IPS DF 19.7 (cell line): ENCODE measurements at places on chromosomes 3 and 15.

DNA sequence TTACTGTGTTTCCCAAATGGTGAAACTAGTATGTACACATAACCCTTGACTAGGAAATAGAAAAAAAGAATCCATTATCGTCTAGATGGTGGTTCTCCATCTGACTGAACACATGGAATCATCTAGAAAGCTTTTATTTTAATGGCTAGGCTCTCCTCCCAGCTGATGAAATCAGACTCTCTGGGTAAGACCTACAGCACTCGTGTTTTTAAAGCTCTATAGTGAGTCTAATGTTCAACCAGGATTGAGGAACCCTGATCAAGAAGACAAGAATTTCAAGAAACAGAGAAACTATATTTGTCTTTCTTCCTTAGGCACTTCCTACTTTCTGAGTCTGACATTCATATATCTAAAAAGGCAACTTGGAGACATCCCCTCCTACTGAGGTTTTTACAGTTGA is 118.8 kb downstream of the TMCO5A start:
- DNase-seq = no peak

DNA sequence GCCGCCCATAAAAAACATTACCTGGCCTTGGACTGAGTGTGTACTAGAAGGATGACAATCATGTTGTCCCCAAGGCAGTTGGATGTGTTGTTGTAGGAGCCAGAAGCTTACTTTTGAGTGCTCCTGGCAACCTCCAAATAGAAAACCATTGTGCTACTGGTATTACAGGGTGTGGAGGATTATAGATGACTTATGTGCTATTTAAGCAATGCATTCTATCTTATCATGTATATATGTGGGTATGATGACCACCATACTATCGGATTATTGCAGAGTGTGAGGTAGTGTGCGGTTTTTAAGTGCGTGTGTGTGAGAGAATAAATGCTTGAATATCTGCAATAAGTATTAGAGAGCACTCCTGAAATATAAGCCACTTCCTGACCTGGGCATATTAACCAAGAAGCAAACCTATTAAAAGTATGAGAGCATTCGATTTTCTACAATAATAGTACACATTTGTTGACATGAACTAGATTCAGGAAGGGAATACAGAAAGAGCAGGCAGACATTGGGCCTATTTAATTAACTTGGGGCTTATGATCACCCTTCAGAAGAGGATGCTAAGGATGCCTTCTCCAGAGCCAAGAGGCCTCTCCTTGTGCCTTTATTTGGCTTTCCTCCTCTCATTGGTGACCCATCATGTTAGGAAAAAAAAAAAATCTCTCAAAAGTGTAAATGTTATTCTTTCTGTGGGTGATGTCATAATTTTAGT is 11.7 kb upstream of the MBNL1 start:
- DNase-seq = no peak

- DNase-seq = no peak
These were observed 67.2 kb downstream of the WDR76 start for GRCh38 chr15:43893956-43894355.

- DNase-seq = peak; percentile 71
These were observed 13.4 kb downstream of the RTP1 start for GRCh38 chr3:187210545-187211327.

DNA sequence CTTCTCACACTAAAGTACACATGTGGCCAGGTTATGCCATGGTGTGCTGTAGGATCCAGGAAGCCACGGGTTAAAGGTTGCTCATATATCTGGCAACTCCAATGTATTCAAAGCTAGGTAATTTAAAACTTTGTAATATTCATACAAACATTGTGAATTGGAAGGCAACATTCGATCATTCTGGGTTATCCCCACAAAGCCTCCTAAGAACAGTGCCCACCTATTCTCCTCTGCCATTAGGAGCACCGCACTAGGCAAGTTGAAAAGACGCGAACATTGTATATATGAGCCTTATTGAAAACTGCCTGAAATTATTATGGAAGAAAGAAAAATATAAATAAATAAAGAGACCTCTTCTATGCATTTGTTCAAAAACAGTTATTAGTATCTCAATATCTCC is 228.2 kb downstream of the IGSF11 start:
- no peak for DNase-seq

- DNase-seq = no peak
These were observed 28.4 kb upstream of the SHC4 start for GRCh38 chr15:48992096-48992495.

GRCh38 chr15:96422125-96422524 is 91.6 kb downstream of the NR2F2 start:
- no peak for DNase-seq

DNA sequence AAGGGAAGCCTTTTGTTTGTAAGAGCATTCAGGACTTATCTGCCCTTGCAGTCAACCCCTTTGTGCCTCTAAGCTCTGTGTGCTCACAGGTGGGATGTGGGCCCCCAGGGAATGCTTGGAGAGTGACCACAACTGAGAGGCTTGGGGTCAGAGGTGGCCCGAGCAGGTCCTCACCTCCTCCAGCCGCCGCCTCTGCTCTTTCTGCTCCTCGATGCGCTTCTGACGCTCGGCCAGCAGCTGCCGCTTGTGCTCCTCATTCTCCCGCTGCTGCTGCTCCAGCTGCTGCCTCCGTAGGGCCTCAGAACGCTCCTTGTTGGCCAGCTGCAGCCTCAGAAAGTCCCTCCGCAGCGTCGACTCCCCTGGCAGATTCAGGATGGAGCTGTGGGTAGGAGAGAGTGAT is 130.8 kb upstream of the SLC2A2 start:
- DNase-seq = no peak

GRCh38 chr3:85110393-85110792 is 151.6 kb downstream of the CADM2 start:
- DNase-seq = no peak

DNA sequence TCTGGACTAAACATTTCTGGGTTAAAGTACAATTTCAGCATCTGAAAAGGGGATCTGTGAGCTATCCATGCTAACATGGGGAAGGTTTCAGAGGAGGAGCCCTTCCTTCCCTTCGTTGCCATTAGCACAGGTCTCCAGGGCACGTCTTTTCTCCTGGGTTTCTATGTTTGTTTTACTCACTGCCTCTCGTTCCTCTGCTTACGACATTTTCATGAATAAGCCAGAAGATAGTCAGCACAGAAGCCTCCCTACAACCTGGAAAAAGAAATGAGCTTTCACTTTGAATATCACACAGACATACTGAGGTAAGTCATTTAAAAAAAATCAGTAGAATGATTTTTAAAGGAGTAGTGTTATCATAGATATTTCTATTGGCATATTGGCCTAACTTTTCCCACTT is 117.2 kb upstream of the KCNMB2 start:
- no peak for DNase-seq

GRCh38 chr15:91468871-91469580 is 369.0 kb downstream of the SV2B start:
- no peak for DNase-seq

- DNase-seq = no peak
These were observed 692 bp downstream of the PSMD2 start for GRCh38 chr3:184299488-184300377.

DNA sequence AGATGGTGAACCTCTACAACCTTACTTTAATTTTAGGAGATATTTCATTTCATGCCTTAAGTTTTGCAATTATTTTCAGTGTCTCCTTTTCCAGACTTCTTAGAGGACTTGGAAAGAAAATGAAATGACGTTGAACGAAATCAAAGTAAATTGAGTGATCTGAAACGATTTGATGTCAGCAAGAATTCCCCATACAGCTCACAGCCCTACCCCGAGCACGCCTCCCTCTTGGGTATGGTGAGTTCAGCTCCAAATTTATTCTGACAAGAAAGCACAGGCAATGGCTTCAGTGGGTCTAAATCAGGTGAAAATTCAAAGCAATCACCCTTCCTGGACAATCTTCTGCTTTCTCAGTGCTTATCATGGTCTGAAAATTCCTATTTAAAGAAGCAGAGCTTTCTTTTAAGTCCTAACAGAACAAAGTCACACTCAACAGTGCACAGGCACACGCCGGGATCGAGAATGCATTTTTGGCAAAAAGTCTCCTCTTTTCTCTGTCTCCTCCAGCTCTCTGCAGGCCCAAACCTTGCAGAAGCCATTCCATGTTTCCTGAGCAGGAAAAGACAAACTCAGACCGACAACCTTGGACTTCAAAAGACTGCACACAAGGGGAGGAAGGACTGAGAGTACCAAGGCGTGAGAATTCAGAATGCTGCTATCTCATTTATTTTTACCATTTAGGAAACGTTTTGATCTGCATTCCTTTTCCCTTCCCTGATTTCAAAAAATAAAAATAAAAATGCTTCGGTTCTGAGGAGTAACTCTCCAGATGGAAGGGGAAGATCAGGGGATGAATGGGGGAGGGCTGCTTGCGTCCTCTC is 72.0 kb downstream of the CCNL1 start:
- DNase-seq = no peak

GRCh38 chr3:126309165-126309564 is 48.0 kb downstream of the KLF15 start:
- no peak for DNase-seq

GRCh38 chr3:141059816-141060215 is 8.7 kb downstream of the SPSB4 start:
- DNase-seq = no peak

- DNase-seq = no peak
These were observed 670 bp upstream of the ATP13A3 start for GRCh38 chr3:194487289-194488054.

GRCh38 chr3:9151240-9151639 is 98.2 kb downstream of the SRGAP3 start:
- no peak for DNase-seq

DNA sequence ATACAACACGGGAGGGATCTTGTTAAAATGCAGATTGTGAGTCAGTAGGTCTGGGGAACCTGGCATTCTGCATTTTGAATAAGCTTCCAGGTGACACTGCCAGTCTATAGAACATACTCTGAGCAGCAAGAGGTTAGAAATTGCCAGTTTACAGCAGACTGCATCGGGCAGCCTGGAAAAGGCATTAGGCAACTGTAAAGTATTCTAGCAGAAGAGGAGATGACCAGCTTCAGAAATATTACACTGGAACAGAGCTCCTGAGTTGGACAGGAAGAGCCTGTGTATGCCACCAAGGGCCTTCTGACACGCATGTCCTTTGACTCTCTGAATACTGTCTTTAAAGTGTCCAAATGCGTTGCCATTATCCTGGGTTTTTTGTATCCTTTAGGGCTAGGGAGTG is 2.5 kb upstream of the ACAN start:
- DNase-seq = no peak

GRCh38 chr3:535566-536416 is 339.2 kb downstream of the CHL1 start:
- no peak for DNase-seq

DNA sequence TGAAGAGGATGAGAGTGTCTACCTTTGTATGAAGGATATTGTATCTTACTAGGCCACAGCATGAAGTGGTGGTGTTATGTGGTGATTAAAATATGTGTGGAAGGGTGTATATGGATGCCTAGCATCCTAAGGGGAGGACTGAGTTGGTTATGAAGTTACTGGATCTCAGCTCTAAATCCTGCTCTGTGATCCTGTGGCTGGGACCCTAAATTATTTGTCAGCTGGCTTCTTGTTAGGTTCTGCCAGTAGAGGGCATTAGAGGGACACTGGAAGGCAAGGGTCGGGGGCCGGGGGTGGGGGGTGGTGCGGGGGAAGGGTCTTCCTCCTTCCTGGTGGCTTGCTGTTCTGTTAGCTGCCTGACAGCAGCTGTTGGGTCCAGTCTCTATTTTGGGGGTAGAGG is 34.9 kb downstream of the MORF4L1 start:
- DNase-seq = peak; percentile 17

DNA sequence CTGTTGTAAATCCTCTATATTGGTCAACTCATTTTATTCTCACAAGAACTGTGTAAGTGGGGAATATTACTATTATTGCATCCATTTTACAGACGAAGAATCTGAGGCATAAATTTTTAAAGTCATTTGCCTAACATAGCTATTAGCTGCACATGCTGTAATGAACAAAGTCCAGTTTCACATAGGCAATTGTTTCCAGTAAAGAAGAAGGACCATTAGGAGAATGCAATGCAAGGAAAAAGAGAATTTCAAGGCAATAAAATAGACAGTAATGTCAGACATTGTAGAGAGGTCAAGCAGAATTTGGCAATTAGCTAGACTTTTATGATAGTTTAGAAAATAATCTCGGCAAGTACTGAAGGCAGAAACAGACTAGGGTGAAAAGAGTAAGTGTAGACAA is 578.7 kb upstream of the NECTIN3 start:
- DNase-seq = no peak

DNA sequence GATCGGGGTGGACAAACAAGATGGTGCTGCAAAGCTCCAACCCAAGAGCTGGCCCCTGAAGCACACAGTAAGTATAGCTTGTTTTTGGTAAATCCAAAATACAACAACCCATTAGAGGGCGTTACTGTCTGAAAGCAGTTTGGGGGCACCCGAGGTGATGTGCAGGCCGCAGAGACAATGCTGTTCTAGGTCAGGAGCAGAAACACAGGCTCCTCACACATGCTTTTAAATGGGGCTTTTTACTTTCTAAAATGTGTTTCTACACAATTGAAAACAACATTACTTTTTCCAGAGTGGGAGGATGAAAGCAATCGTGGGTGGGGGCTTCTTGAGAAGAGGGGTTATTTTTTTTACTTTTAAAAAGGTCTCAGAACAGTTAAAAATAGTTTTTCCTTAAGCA is 1029.3 kb upstream of the CFAP20DC start:
- no peak for DNase-seq

DNA sequence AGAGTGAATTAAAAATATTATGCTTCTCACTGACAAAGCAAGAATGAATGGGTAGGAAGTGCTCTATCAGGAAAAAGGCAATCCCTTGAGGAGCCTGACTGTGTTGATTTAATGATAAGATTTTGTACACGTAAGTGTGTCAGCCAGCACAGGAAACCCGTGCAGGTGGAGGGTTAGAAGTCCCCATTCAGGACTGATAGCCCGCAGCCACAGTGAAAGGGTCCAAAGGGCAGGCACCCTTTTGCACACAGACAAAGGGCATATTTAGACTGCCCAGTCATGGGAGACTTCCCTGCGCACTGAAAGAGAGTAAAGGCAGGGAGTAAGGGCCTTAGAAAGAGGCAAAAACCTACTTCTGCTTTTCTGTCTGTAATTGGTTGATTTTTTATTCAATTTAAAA is 26.4 kb upstream of the SKIL start:
- DNase-seq = no peak

GRCh38 chr15:62492900-62493299 is 327.8 kb upstream of the C2CD4B start:
- DNase-seq = no peak

GRCh38 chr3:33149342-33149741 is 35.5 kb downstream of the CRTAP start:
- DNase-seq = no peak

GRCh38 chr3:112793326-112794081 is 53.2 kb downstream of the CD200R1L start:
- no peak for DNase-seq

- DNase-seq = no peak
These were observed 4.9 kb upstream of the C3orf49 start for GRCh38 chr3:63814237-63814636.

GRCh38 chr15:81190922-81191507 is 5.7 kb upstream of the IL16 start:
- no peak for DNase-seq

GRCh38 chr15:87487484-87487883 is 769.1 kb downstream of the NTRK3 start:
- DNase-seq = no peak
